ENCODE measurements at places on chromosomes 5 and 9.

GRCh38 chr5:43041110-43041668, 1.1 kb upstream of the ANXA2R start:
- peak; percentile 58 for DNase-seq

DNA sequence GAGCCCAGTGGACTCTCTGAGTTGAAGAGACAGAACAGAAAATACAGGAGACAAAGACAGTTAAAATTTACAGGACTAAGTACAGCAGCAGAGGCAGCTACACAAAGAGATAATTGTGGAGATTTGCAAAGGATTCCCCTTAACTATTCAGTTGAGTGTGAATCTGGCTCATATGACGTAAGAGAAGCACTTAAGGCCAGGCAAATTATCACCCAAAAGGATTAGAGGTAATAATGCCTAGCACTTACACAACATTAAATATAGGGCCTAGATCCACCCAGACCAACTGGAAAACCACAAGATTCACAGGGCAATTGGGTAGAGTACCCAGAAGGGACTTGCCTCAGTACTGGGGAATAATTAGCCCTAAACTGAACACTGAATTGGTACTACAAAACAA, 41.3 kb downstream of the ADAMTS6 start:
- DNase-seq, result no peak

DNA sequence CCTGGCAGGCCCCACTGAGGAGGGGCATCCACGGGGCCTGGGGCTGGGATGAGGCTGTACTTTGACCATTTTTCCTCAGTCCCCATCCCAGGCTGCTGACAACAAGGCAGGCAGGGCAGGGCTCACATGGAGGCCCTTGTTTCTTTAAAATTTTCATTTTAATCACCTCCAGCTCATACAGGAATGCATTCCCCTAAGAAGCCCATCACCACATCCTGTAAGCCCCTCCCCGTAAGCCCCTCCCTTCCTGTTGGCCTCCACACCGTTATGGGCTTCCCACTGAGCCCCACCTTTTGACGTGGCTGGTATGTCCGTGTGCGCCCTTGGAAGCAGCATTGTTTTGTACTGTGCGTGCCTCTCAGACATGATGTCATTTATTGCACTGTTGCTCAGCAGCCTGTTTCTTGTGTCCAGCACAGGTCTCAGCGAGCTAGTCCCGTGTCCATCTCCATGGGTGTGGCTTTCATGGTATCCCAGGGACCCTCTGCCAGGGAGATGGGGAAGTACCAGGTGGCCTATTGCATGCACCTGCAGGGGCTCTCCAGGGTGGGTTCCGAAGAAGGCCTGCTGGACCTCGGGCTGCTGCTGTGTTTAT, 22.4 kb downstream of the PHF2 start:
- DNase-seq, result no peak

GRCh38 chr9:105295201-105295550, 50.7 kb downstream of the SLC44A1 start:
- no peak for DNase-seq

GRCh38 chr9:70602321-70603019, 188.0 kb upstream of the KLF9 start:
- peak; percentile 73 for DNase-seq

DNA sequence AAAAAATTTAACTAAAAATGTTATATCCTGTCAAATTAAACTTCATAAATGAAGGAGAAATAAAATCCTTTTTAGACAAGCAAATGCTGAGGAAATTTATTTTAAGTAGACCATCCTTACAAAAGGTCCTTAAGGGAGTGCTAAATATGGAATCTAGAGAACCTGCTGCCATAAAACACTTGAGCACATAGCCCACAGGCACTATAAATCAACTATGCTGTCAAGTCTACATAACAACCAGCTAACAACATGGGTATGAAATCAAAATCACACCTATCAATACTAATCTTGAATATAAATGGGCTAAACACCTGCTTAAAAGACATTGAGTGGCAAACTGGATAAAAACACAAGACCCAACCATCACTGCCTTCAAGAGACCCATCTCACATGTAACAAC, 15.1 kb upstream of the PRSS3 start:
- no peak for DNase-seq

DNA sequence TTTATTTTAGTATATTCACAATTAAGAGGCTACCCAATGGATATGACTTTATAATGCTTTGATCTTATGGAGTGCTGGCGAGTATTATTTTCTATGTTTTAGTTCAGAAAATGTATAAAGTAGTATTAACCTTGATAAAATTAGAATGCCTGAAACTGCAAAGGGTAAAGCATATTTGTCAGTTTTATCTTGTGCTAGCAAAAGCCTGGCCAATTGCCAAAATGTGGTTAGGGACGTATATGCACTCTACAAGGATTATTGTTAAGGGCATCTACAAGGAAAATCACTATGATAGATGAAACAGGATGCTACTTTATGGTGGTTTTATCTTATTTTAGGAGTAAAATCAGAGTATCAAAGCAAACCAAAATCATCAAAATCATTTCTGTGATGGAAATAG, 281.7 kb downstream of the CCDC171 start:
- no peak for DNase-seq

DNA sequence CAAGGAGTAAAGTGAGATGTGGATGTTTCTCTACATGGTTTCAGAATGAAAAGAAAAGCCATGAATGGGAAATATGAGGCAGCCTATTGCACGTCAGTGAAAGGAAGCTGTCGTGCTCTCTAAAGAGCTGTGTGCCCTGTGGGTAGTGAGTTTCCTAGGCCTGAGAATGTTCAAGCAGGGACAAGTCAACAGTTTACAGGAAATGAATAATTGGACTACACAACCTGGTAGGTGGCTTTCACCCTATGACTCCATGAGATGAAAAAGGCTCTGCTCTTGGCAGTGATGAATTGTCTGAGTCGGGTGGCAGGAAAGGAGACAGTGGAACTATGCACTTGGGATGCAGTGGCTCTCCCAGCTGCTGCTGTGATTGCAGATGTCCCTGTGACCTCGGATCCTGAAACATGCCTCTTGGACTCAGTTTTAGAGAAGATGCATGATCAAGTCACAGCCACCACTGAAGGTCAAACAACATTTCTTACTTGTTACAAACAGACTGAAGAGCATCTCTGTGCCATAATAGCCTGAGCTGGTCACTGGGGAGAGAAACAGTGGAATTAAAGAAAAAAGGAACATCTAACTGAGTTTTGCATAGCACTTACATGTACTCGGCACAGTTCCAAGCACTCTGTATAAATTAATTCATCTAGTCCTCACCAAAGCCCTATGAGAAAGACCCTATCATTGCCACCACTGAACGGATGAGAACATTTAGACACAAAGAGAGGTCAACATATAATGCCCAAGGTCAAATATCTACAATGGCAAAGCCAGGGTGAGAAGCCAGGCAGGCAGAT, 293.7 kb downstream of the SPOCK1 start:
- DNase-seq, result no peak

GRCh38 chr5:149381986-149382338, 2.9 kb upstream of the IL17B start:
- peak; percentile 76 for DNase-seq

GRCh38 chr5:124494540-124495116, 251.8 kb downstream of the ZNF608 start:
- no peak for DNase-seq

GRCh38 chr5:66848749-66849641, 252.8 kb downstream of the MAST4 start:
- DNase-seq, result no peak

DNA sequence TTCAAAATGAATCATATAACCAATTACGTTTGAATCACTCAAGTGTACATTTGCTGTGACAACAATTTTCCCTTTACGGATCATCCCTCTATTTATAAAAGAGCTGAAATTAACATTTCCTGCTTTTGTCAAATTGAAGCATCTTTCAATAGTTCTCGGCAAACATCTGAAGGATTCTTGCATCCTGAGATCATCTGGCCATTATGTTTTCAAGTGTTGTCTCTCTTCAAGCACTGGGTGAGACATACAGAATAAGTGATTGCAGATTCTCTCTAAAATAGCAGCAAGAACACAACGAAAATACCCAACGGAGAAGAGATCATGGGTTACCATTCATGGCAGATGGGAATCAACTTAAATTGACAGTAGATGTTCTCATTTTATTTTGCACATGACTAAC, 283.4 kb upstream of the GRAMD2B start:
- DNase-seq, result no peak

DNA sequence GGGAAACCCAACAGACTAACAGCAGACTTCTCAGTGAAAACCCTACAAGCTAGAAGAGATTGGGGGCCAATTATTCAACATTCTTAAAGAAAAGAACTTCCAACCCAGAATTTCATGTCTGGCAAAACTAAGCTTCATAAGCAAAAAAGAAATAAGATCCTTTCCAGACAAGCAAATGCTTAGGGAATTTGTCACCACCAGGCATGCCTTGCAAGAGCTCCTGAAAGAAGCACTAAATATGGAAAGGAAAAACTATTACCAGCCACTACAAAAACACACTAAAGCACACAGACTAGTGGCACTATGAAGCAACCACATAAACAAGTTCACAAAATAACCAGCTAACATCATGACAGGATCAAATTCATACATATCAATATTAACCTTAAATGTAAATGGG, 131.1 kb downstream of the OR2K2 start:
- DNase-seq, result no peak

- DNase-seq, result no peak
Measured at GRCh38 chr9:28158451-28158850, 585.2 kb upstream of the C9orf72 start.

DNA sequence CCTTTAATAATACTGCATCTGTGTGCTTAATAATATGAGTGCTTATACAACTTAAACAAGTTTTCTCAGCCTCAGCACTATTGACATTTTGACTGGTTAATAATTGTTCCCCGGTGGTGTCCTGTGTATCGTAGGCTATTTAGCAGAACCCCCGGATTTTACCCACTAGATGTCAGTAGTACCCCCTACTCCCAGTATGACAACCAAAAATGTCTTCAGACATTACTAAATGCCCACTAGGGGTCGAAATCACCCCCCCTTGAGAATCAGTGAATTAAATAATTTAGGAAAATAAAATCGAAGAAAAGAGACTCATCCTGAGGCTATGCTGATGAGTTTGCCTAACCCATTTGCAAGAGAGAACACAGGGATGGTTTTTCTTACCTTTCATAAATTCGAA, 166.3 kb downstream of the ATP10B start:
- DNase-seq, result peak; percentile 37

DNA sequence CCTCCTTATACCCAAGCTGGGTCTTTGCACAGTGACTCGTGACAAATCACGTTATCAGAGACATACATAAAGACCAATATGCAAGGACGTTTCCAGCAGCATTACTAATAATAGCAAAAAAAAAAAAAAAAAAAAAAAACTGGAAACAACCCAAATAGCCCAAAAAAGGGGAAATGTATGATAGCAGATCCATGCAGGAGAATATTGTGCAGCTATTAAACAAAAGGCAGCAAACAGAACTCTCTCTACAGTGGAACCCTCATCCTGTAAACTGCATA, 37.7 kb downstream of the C5orf15 start:
- DNase-seq, result no peak

GRCh38 chr5:78626009-78626571, 22.5 kb downstream of the LHFPL2 start:
- DNase-seq, result no peak

DNA sequence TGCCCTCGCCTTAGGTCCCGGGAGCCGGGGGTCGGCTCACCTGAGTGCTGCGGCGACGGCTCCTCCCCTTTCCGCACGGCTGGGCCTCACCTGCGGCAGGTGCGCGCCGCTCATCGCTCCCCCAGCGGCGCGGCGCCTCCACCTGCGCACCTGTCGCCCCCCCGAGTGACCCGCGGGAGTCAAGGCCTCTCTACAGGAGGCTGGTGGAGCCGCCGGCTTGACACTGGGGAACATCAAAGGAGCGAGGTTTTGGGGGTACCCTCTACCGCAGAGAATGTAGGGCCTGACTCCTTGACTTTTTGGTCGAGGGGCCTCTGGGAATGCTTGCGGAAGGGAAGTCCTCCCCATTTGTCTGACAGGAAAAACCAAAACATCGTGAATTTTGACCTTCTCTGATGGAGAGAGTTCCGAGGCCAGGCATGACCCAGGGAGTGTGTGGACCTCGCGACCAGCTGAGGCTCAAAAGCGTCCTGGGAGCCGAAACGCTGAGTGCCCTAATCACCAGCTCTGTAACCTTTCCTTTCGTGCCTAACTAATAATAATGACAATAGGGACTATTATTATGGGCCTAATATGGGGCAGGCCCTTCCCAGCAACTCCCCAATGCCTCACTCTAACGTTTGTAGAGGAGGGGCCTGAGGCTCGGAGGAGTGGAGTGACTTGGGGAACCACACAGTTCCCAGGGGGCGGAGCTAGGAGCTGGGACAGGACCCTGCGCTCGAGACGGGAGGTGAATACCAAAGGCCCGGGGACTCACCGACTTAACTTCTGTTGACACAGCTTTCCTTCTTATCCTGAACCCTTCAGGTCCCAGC, 714 bp upstream of the IER5L start:
- DNase-seq, result no peak

GRCh38 chr5:139961435-139962157, 81.5 kb downstream of the NRG2 start:
- no peak for DNase-seq

DNA sequence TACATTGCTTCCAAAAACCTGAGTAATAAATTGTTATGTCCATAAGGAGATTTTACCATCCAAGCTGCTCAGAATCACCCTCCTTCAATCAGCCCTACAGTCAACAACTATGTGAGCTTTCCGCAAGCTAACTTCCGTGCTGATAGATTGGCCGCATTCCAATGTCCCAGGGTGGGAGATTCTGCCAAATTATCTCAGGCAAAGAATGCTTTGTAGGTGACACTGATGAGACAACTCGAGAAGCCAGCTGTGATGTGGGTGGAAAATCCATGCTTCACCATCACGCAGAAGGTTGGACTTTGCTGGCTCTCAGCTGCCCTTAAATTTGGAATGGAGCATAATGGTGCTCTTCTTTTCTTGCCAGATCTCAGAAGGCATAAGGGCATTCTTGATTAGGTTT, 44.9 kb upstream of the HCN1 start:
- DNase-seq, result no peak

DNA sequence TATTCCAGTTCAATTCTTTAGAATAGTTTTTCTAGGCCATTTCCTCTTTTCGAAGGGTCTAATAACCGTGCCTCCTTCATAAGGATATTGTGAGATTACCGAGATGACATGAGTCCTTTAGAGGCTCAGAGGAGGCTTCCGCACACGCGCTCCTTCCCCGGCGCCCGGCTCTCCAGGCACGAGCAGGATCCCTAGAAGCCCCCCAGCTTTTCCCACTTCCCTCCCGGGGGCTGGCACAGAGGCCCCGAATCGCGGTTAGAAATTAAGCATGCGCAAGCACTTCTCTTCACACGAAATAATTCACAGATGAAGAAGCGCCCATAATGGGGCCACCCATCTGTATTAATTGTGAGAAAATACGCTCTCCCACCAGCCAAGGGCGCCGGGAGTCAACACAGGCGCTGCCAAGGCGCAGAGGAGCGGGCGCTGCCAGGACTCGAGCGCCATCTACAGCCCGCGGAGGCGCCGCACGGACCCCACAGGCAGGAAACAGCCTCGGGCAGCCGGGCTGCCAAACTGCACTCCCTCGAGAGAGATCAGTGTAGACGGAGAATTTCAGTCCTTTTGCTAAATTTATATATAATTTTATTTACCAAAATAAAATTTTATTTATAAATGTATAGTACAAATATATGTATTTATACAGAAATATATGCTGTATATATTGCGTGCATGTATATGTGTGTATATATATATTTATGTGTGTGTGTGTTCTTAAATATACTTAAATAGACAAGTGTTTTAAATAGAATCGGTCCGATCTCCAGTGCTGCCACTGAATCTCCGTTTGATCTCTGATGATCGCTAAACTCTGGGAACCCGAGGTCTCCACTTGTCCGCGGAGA, 258.1 kb upstream of the NFIL3 start:
- DNase-seq, result peak; percentile 73

Measured in LoVo (cell line).